ENCODE measurements at places on chromosomes 6 and 20.

GRCh38 chr6:85111481-85112011, 338.3 kb upstream of the NT5E start:
- DNase-seq: no peak

- no peak for DNase-seq
Observed at GRCh38 chr6:3575166-3575565, 118.3 kb upstream of the SLC22A23 start.

DNA sequence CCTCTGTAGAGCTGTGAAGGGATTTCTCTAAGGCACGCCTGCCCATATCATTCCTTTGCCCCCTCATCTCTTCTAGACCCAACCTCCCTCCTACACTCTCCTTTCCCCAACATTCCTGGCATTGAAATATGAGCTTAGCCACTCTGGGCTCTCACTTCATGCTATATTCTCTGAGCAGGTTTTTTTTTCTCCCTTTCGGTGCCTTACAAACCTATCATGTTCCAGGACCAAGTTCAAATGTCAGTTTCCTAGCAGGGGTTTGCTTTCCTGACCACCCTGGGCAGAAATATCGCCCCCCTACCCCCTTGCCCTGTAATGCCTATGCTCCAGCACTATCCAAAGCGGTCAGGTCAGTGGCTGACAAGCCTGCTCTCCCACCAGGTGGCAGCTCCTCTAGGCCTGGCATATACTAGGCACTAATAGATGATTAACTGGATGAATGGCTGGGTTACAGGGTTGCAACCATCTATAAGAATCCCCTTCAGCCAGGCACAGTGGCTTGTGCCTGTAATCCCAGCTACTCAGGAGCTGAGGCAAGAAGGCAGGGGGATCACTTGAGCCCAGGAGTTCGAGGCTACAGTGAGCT, 25.7 kb upstream of the AAR2 start:
- DNase-seq: no peak

- no peak for DNase-seq
Observed at GRCh38 chr6:111806165-111806547, 67.1 kb downstream of the FYN start.

- no peak for DNase-seq
Observed at GRCh38 chr6:31978831-31979230, 3.0 kb upstream of the C4A start.

DNA sequence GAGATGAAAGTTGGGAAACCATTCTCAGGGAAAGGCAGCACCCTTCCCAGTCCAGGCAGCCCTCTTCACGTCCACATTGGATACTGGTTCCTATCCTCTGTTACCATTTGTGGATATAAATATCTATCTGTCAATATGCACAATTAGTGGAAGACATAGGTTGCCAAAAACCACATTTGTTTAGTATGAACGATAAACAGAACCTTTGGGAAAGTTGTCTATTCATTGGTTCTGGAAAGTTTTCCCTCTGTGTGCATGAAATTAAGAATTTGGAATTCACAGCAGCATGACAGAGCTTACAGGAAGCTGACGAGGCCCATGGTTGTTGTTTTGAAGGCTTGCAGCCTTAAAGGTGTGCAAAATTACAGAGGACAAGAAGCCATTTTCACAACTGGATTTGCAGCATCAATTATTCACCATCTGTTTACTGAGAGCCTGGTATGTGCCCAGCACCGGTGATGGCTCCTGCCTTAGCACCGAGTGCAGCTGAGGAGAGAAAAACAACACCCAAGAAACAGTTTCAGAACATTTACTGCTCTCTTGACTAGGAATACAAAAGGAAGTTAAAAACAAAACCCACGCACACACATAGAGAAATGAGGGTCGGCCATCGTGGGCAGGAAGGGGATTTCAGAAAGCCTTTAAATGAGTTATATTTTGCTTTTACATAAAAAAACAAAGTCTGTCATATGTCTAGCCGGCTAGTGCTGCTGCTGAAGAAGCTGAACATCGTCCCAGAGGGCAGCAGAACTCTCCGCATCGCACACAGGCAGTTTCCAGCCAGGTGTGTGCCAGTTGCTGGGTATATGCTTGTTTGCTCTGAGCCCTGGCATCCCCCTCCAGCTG, 319.6 kb downstream of the FARS2 start:
- no peak for DNase-seq

GRCh38 chr6:168496139-168496996, 55.4 kb downstream of the SMOC2 start:
- DNase-seq: no peak

GRCh38 chr20:58832457-58832856, 18.2 kb downstream of the GNAS-AS1 start:
- no peak for DNase-seq

DNA sequence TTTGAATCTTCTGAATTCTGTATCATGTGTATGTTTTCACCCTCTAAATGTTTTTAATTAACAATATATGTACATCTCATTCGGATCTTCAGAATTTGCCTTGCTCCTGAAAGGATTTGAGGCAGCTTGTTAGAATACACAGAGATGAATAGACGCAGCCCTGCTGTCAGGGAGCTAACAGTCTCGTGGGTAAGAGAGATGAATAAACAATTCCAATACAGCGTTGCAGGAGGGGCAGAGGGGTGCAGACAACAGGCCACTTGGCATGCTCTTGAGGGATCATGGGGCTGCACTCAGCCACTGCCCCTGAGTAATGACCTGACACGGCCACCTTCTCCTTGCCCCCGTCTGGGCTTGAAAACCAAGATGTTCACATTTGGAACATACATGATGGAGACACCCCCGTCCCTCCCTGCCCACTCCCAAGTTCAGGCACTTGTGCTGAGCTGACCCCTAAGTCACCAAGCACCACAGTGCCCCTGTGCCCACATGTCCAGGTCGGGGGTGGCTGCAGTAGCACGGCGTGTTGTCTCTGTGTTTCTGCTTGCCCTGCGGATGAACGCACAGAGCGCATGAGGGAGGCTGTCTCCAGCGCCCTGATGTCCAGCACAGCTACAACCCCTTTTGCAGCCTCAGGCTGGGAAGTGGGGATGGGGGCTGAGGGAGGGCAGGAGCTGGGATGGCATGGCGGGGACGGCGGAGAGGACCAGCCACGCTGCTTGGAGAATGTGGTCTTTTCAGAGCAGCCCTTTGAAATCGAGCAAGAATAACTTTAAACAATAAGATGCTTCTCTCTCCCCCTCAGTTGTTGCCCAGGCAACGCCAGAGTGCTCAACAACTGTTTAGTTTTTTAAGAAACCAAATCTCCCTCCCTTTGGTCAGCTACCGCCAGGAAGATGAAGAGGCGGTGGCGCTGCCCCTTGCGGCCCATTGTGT, 33.0 kb upstream of the CDH22 start:
- DNase-seq: no peak

DNA sequence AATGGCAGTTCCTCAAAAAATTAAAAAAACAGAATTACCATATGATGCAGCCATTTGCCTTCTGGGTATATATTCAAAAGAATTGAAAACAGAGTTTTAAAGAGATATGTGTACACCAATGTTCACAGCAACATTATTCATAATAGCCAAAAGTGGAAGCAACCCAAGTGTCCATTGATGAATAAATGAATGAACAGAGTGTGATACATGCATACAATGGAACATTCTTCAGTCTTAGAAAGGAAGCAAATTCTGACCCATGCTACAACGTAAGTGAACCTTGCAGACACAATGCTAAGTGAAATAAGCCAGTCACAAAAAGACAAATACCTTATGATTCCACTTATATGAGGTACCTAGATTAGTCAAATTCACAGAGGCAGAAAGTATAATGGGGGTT, 34.7 kb upstream of the YWHAB start:
- no peak for DNase-seq

DNA sequence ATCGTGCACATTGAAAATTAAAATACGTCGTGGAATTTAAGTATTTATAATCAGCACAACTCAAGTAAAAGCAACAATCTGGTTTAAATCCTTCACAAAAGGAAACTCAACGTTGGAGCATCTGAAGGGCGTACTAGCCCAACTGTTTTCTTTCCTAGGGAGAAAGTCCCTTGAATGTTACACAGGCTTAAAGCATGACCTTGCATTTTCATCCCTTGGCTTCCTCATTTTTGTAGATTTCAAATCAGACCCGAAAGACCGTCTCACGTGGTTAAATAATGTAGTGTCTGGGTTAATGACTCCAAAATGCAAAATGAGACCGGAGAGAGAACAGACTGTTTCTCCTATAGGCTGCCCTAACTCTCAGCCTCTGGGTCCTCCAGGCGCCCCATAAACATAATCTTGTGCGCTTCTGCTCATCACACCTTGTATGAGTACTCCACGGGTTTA, 249.2 kb upstream of the RREB1 start:
- no peak for DNase-seq

GRCh38 chr6:36277946-36278470, 8.1 kb downstream of the PNPLA1 start:
- DNase-seq: no peak

GRCh38 chr6:110491644-110492317, 15.4 kb upstream of the SLC22A16 start:
- no peak for DNase-seq

DNA sequence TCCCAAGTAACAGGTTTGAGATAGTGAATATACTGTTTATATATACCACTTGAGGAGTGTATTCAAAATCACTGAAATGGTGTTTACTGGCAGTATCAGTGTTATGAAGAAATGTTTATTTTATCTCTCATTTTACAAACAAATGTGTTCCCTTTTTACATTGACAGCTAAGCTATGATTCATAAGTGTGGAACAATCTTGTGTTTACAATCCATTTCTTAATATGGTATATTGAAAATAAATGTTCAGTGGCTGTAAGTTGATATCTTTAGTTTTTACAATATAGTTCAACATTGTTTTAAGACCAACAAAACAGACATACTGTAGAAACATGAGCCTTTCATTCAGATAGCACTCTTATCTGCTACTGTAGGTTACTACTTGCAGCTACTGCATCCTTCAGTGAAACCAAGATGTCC, 14.3 kb downstream of the PHF3 start:
- no peak for DNase-seq

Measured in NCI-H2227 treated with DMSO at 0.1 percent for 48 hours (cell line).